ENCODE measurements at places on chromosomes 2 and 18.

- DNase-seq = no peak
Measured at GRCh38 chr2:12702168-12703121, 14.3 kb upstream of the TRIB2 start.

- peak; percentile 71 for DNase-seq
Measured at GRCh38 chr2:199273042-199273511, 184.7 kb downstream of the SATB2 start.

GRCh38 chr2:181605889-181606837, 50.7 kb downstream of the CERKL start:
- DNase-seq = no peak

GRCh38 chr2:240401781-240402551, 33.5 kb upstream of the GPC1 start:
- DNase-seq = no peak

- DNase-seq = no peak
Measured at GRCh38 chr18:275486-275885, 7.6 kb upstream of the THOC1 start.

DNA sequence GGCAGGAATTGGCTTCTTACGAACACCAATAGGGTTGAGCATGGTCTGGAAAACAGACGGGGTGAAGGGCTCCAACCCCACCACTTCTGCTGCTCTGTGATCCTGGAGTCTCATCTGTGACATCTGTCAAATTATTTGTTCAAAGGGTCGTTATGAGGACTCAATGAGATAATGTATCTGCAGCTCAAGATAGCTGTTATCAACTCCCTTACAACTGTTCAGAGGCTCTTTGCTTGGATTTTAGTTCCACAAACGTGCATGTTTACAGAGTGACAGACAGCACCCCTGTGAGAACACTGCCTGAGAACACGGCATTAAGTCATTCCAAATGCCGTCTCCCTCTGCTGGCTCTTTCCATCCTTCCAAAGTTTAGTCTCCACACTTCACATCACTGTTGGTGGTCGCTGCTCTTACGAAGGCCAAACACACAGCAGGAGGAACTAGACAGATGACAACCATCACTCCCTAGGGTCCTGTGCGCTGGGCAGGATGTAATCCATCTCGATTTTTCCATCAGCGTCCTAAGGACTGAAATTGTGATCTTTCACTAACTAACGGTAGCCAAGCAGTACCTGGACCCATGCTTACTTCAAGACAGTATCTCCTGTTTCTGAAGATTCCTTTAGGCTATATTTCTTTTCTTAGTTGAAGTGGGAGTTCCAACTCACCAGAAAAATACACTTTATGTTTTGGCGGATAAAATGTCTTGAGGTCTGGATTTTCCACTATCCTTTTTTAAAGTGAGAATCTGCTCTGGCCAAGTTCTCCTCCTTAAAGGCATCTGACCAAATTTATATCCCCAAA, 220.3 kb downstream of the ANAPC1 start:
- DNase-seq = no peak

- DNase-seq = no peak
Measured at GRCh38 chr2:110104025-110104771, 11.4 kb downstream of the MALL start.

GRCh38 chr2:99679518-99679917, 189.7 kb upstream of the REV1 start:
- no peak for DNase-seq

GRCh38 chr18:55455938-55456337, 132.1 kb downstream of the TCF4 start:
- no peak for DNase-seq

DNA sequence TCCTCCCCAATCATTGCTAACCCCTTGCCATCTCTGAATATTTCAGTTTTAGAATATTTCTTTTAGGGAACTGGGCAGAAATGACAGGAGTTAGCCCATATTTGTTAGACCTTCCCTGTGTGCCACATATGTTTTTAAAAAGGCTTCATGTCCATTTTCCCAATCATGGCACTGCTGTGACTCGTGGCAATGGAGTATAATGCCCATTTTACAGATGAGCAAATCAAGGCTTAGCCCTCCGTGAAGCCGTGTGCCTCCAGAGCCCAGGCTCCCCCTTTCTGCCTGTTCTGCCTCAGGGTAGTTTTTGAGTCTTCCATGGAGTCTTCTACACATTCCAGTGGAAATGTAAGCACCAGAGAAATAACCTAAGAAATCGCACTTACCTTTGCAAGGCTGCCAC, 130.1 kb downstream of the KCTD1 start:
- no peak for DNase-seq

GRCh38 chr2:157093666-157094065, 163.8 kb upstream of the GALNT5 start:
- no peak for DNase-seq

- peak; percentile 91 for DNase-seq
Measured at GRCh38 chr2:219362524-219363164, 25.1 kb downstream of the DNPEP start.

- no peak for DNase-seq
Measured at GRCh38 chr18:45384137-45384961, 230.9 kb upstream of the SLC14A2 start.

GRCh38 chr2:3911882-3912455, 208.6 kb downstream of the DCDC2C start:
- DNase-seq = no peak

DNA sequence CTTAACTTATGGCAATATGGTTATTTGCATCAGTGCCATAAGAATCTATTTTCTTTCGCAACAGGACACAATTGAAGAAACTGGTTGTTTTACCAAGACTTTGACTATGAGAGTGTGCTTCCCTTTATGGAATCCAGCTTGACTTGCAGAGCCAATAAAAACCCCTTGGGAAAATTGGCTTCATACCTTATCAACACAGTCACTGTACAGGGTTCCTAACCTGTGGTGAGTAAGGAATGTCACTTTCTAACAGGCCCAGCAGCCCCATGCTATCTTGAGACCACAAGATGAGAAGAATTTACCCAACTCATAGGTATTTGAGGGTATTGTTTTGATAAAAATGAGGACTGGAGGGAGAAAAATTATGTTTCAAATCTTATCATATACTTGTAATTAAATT, 418.5 kb upstream of the MAP2 start:
- no peak for DNase-seq

DNA sequence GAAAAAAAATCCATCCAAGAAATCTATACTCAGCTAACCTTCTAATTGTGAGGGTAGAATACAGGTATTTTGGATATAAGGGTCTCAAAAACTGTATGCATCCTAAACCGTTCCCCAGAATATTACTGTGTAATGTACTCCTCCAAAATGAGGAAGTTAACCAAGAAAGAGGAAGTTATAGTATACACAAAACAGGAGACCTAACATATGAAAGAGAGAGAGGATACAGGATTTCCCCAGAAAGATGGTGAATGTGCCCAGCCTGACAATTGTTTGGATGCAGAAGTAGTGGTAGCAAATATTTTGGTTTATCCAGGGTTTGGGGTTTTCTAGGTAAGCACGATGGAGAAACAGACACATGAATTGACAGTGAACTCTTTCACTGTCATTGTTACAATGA, 50.6 kb downstream of the GALNT3 start:
- no peak for DNase-seq

- no peak for DNase-seq
Measured at GRCh38 chr18:6056171-6056910, 161.0 kb upstream of the TMEM200C start.

DNA sequence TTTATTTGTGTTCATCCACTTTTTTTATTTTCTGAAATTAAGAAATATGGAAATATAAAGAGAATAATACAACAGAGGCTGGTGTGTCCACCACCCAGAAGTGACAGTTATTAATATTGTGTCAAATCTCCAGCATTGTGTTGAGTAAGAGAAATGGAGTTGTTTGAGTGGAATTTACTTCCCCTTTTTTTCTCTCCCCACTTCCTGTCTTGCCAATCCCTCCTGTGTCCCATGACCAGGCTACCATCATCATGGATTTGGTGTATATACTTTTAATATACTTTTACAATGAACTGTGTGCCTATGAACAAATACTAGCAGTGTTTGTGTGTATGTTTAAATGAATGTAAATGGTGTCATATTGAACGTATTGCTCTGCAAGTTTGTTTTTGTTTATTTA, 276.9 kb upstream of the SKOR2 start:
- no peak for DNase-seq

GRCh38 chr2:11457935-11458334, 8.0 kb downstream of the E2F6 start:
- DNase-seq = no peak

DNA sequence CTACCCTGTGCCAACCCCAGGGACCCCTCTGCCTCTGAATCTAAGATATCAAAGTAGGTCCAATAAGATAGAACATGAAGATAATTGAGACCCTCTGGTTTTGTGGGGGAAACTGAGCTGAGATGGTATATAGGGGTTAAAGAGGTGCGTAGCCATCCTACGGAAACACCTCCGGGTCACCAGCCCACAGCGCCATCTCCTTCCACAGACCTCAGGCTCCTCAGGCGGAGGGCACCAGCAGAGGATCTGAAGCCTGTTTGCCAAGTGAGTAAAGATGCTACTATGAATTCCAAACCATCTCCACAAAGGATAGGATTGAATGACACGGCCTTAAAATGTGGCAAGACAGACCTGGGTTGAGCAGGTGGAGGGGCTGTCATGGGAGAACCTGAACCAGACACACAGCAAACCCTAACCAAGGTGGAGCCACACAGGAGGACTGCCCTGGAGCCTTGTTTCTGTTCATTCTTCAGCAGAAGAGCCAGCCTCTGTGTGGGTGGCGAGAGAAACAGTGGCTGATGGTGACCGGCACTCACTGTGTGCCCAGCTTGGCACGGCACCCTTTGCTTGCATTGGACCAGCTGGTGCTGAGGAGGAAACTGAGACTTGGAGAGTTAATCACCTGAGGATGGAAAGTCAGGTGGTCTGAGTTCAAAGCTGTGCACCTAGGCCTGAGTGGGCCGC, 10.2 kb downstream of the GBX2 start:
- no peak for DNase-seq

- DNase-seq = no peak
Measured at GRCh38 chr2:88897715-88898114, 206.2 kb downstream of the RPIA start.

- DNase-seq = no peak
Measured at GRCh38 chr2:67579216-67579615, 182.1 kb downstream of the ETAA1 start.

- no peak for DNase-seq
Measured at GRCh38 chr18:28690836-28691495, 514.0 kb upstream of the CDH2 start.

- DNase-seq = no peak
Measured at GRCh38 chr18:35458677-35459441, 38.9 kb downstream of the INO80C start.

DNA sequence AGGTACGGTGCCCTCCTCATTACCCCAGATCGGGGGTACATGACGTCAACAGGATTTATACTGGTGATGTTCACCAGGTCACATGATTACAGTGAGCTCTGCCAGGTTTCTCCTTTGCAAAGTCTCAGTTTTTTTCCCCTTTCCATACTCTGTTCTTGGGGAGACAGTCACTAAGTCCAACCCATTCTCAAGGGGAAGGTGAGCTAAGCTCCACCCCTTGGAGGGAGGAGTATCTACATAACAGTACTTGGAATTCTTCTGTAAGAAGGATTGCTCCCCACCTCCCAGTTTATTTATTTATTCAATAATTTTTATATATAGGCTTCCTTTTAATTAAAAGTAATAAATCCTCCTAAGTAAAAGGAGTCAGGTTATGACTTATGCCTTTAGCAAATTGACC, 34.1 kb upstream of the SOS1 start:
- DNase-seq = no peak

DNA sequence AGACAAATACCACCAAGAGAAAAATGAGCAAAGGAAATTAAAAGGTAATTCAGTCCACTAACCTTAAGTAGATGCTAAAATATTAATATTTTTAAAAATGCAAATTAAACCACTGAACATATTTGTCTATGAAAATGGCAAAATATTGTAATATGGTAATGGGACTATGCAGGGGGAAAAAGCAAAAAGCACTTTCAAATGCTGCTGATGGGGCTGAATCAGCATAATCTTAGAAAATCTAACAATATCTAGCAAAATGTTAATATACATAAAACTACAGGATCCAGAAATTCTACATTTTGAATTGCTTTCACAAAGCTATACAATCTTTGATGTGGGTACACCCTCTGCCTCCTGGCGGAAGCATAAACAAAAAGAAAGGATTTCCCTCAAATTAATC, 86.9 kb upstream of the DTNB start:
- DNase-seq = no peak

GRCh38 chr2:241986836-241987641, 117.5 kb downstream of the RTP5 start:
- no peak for DNase-seq

GRCh38 chr2:120715941-120716340, 19.7 kb upstream of the GLI2 start:
- DNase-seq = no peak

DNA sequence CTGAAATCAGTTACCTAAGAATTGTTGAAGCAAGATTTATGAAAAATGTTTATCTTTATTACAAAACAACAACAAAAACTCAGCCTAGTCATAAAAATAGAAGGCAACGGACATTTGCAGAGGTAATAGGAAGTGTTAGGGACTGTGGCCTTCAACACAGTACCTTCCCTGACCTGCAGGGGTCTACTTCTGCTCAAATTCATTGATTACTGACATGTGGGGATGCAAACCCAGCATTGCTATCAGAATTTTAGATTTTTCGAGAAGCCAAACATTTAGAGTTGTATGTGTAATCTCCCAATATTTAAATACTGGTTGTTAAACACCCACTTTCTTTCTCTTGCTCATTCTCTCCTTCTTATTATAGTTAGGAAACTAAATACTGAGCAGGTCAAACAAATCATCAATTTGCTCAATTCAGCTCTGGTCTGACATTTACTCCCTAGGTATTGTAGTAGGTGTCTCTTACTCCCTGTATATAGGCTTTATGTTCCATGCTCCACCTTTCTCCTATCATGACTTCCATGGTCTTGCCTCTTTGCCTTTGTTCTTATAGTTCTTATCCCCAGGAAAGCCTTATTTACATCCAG, 198.5 kb downstream of the UBE2E3 start:
- DNase-seq = no peak

DNA sequence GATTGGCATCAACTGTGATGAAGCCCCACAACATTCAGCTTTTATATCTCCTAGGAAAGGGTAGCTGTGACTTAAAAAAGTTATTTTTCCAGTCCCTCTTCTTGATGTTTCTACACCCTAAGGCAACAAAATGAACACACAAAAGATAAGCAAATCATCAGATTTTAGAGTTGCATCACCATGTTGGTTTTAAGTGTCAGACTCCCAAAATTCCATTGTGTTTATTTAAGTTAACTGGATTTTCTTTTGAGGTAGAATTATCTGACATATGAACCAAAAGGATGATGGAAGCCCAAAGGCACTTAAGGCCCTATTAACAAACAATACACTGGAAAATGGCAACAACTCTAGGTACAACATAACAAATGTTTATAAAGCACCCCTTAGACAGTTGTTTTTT, 261.7 kb upstream of the SLC39A10 start:
- DNase-seq = no peak

Measured in AG09319 (cell line).